Stimulated activated CD4-positive, alpha-beta T cell treated with anti-CD3 and anti-CD28 coated beads, TNF-alpha, amount 100 ng/mL, for 1 hour (primary cell): ENCODE measurements at places on chromosomes 7 and 10.

GRCh38 chr10:22453320-22453719 lies 108.0 kb downstream of the SPAG6 start:
- DNase-seq: no peak

GRCh38 chr10:117663750-117664149 lies 121.2 kb downstream of the EMX2 start:
- DNase-seq: no peak

GRCh38 chr10:121607310-121608055 lies 9.2 kb upstream of the FGFR2 start:
- no peak for DNase-seq

DNA sequence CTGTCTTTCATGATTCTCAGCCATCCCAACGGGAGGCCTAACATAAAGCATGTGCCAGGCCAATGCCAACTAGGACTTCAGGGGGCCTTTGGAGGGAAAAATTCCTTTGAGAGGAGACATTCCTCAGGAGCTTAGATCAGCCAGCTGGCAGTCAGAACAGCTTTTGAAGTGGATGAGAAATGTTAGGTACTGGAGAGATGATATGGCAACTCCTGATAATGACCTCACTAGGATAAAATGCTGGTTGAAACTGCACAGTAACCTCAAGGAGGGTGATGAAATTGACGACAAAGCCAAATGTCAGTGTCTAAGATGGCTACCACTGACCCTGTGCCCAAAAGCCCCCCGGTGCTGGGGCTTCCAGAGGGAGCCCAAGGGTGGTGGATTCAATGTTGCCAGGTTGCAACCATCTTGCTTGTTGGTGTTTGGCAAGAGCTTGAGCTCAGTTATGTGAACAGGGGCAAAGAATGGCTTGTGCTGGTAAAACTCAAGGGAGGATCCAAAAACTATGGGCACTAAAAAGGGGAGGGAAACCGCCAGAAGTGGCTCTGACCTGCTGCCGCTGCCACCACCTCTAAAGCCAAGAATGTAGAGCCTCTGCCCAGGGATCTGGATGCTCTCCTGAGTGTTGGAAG lies 121.2 kb downstream of the UBE2H start:
- no peak for DNase-seq

GRCh38 chr7:31890198-31890597 lies 180.0 kb downstream of the PDE1C start:
- DNase-seq: no peak

DNA sequence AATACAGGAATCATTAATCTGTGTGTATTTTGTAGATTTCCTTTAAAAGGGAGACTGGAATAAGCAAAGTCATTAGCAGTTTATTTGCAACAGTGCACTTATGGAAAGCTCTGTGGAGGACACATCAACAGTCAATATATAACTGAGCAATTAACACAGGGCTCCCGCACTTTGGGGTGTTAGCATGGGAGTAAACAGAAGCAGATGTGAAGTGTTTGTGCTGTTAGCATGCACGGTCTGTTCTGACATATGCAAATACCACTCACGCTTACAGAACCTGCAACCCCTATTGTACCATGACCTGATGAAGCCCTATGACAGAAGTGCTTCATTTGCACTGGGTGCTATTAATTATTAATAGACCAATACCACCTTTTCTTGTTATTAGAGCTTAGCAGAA lies 118.9 kb downstream of the PPP1R3A start:
- no peak for DNase-seq

GRCh38 chr7:76334320-76334967 lies 24.3 kb downstream of the YWHAG start:
- no peak for DNase-seq

DNA sequence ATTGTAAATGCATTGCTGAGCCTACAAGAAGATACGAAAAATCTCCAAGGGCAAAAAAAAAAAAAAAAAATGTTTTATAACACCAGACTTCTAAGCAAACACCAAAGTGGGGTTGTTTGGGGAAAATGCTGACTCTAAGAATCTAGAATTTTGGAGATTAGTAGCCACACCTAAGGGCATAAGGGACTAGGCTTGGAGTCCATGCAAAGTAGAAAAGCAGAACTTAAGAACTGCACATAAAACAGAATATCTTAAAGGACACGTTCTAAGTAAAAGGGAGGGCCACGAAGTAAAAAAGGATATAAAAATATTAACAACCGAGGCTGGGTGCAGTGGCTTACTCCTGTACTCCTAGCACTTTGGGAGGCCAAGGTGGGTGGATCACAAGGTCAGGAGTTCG lies 269.8 kb upstream of the AUTS2 start:
- DNase-seq: no peak

- no peak for DNase-seq
Observed at GRCh38 chr10:124935946-124936345, 6.0 kb upstream of the ZRANB1 start.

GRCh38 chr7:116258734-116259133 lies 48.4 kb downstream of the TES start:
- no peak for DNase-seq

DNA sequence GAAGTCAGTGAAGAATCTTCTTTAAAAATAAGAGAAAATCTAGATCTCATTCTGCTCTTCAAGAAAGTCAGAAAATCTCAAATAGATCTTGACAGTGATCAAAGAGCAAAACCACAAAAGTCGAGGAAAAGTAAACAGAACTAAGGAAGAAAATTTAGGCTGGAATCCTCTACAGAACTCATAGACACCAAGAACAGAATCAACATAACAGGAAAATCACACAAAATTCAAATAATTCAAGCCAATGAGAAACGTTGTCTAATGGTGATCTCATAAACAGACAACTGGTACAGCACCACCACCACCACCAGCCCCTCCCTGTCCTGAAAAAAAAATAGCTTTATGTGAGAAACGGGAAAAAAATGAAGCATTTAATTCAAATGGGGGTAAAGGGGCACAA lies 6.9 kb downstream of the ITGB1 start:
- no peak for DNase-seq

DNA sequence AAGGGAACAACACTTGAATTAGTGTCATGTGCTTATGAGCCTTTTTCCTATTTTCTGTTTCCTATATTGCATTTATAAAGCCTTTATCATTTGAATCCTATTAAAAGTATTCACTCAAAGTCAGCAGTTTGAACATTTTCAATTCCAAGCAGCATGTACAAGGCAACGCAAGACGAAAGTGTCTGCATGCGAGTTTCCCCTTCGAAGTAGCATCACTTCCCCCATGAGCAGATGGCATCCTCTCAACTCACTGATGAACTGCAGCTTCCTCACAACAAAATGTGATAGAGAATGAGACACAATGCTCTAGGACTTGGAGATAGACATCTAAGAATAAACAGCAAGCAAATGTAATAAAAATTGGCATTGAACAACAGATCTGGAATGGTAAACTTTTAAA lies 270.7 kb downstream of the PRPF18 start:
- no peak for DNase-seq

DNA sequence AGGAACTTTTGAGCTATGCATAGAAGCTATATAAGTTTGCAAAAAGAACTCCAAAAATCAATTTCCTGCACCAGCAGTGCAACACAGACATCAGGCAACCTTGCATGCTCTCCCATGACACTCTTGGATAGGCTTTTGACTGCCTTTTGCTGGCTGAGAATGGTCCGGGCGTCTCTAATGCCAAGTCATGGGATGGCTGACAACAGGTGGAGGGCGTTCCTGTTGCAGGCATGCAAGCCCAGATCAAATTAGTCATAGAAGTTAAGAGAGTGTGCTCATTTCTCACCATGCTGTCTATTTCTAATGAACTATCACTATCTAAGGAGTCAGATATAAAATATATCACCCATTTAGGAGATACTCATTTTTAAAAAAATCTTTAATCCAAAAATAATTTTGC lies 8.4 kb downstream of the PLCE1 start:
- DNase-seq: no peak

GRCh38 chr7:95871075-95871848 lies 98.9 kb downstream of the DYNC1I1 start:
- DNase-seq: no peak

DNA sequence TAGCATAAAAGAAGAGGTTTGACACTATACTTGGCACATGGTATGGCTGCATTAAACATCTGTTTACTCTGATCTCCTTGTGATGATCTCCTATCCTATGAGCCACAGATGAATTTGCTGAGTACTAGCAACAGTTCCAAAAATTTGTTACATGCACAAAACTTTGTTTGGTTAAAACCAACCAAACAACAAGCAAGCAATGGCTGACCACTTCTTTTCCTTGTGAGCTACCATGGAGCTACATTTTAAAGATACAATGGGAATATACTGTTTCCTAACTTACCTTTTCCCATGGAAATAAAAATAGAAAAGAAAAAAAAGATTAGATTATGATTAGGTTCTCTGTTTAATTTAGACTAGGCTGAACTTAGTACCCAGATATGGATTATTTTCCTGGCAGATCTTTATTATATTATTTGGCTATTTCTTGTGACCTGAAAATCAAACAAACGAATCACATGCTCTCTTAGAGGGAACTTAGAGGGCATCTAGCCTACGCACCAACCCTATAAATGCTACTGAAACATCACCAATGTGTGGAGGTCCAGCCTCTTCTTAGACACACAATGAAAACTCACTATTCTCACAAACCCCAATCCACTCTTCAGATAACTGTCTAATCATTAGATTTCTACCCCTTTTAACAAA lies 80.1 kb upstream of the FAM133B start:
- DNase-seq: no peak

DNA sequence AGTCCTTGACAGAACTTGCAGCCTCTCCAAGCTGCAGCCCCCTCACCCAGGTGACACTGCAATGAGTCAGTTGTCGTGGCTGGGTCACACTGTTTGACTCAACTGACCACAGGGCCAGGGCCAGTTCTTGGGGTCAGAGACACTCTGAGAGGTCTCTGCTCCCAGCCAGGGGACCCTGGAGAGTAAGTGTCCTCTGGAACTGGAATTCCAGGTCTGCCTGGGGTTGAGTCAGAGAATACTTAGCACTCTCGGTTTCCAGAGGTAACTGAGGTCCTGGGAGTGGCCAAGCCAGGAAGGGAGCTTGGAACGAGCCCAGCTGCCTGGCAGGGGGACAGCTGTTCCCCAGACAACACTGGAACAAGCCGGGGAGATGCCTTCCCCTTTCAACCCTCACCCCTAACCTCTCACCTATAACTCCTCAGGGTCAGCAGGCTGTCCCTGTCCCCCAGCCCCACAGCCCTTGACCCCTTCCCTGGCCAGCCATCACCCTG lies 2.2 kb upstream of the MYL10 start:
- no peak for DNase-seq

DNA sequence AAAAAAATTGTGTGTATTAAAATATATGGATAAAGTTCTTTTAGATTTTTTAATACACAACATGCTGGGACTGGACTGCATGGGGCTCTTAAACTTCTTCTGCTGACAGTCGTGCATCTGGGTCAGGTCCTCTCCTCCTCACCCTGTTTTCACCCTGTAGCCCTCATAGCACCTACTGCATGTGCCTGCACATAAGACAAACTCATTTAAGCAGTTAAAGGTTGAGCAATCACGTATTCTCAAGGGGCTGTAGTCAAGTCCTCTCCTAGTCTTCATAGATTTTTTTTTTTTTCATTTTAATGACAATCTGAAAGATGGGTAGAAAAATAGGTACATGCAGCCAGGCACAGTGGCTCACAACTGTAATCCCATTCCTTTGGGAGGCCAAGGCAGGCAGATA lies 23.6 kb upstream of the PDCD4 start:
- DNase-seq: no peak

GRCh38 chr10:26475386-26475785 lies 37.2 kb downstream of the APBB1IP start:
- no peak for DNase-seq

GRCh38 chr10:129759214-129760002 lies 204.7 kb downstream of the EBF3 start:
- DNase-seq: no peak

DNA sequence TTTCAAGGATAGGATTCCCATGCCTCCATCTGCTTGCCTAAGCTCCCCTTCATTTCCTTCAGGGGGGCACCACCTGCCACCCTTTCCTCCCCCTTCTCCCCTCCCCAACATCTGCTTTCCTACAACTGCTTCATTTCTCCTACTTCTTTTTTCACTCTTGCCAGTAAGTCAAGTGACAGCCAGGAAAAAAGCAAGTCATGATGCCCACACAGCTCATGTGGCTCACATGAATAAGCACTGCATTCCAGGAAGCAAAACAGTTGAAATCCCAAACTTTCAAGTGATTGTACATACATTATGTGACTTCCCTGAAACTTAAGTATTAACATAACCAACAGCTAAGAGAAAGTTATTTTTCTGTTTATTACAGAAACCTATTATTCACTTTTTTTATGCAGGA lies 78.6 kb downstream of the TNS3 start:
- DNase-seq: no peak
